Activated naive CD4-positive, alpha-beta T cell (primary cell): ENCODE measurements at places on chromosomes 12 and 14.

DNA sequence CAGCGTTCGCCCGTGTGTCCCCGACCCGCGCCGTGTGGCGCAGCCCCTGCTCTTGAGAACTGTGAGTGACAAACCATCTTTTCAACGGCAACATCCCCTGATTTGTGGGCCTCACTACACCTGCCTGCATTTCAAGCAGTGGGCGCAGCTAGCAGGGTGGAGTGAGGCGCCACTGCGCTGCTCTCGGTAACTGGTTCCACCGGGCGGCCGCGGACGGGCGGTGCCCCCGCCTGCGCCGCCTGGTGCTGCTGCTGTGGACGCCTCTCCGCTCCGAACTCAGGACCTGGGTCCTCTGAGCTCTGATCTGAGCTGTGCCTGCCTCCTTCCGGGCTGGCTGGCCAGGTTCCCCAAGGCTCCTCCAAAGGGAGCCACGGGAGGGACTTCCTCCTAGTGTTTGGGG lies 5.9 kb upstream of the DEGS2 start:
- no peak for DNase-seq

DNA sequence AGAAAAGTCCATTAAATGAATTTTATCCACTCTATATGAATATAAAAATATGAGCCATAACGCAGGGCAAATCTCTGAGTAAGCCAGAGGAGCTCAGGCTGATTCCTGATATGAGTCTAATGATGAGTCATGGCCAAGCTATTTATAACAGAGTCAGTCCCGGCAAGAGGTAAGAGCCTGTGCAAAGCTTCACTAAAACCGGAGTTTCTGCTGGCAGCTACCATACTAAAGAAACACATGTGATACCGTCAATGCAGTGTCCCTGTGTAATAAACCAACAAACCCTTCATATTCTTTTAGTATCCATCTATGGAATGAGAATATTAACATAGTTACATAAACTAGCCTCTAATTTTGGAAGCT lies 319.4 kb downstream of the KCNC2 start:
- no peak for DNase-seq

DNA sequence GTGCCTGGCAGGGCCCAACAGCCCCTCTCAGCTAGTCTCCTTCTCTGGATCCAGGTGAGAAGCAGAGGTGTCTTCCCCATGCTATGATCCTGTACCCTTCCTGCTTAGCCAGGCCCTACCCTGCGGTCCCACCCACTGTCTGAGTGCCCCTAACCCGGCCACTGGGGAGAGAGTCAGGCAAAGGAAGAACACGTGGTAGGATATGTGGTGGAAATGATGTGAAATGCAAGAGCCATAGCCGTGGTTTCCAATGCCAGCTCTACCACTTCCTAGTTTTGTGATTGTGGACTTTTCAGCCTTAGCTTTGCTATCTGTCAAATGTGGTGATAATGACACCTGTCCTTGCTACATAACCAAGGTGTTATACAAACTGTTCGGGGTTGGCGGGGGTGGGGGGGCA lies 15.8 kb downstream of the KRT2 start:
- DNase-seq, result no peak

- DNase-seq, result no peak
These were observed 191.4 kb downstream of the PLCZ1 start for GRCh38 chr12:18546399-18546798.

DNA sequence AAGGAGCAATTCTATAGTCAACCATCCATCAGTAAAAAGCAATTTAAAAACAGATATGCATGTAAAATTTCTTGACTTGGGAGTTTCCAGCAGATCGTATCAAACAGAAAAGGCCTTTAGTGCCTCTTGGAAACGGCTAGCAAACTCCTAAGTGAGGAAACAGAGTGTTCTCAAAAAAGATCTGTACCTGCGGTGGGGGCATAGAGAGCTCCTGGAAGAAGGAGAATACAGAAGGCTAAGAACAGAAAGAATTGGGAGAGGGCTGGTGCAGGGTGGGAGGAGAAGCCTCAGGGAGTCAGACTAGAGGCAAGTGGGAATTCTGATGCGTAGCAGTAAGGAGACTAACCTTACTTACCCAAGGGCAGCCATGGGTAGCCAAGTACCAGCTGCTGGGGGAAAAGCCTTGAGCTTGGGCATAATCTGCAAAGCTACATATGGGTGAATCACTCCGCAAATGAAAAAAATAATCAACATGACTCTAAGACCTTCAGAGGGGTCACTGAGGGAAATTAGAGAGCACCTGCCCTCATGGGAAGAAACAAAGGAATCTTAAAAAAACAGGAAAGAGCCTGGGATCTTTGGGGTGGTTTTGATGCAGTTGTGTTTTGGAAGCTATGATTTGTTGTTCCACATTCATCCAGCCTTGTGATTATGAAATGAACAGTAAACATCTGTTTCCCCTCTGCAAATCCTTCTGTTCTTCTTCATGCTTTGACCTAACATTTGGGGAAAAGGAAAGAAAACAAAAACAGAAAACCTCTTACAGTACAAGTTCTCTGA lies 10.4 kb downstream of the RHOJ start:
- no peak for DNase-seq

GRCh38 chr14:35932659-35933159 lies 106.6 kb downstream of the BRMS1L start:
- no peak for DNase-seq

DNA sequence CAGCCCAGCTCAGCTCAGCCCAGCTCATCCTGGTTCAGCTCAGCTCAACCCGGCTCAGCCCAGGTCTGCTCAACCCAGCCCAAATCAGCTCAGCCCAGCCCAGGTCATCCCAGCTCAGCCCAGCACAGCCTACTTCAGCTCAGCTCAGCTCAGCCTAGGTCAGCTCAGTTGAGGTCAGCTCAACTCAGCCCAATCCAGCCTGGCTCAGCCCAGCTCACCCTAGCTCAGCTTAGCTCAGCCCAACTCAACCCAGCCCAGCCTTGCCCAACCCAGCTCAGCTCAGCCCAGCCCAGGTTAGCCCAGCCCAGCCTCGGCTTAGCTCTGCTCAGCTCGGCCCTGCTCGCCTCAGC lies 332.3 kb downstream of the TMEM121 start:
- no peak for DNase-seq

DNA sequence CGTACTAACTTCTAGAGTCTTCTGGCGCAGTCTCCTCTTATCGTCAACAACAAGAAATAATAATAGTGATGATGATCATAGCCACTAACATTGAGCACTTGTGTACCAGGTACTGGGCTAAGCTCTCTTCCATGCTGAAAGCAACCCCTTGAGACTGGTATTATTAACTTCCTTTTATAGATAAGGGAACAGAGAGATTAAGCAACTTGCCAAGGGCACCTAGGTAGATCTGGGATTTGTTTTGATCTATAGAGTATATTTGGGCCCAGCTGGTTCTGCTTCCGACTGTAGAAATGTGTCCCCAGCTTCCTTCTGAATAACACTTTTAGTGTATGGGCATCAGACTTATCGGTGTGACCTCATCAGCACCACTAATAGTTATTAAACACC lies 1.1 kb upstream of the ZNF219 start:
- no peak for DNase-seq

DNA sequence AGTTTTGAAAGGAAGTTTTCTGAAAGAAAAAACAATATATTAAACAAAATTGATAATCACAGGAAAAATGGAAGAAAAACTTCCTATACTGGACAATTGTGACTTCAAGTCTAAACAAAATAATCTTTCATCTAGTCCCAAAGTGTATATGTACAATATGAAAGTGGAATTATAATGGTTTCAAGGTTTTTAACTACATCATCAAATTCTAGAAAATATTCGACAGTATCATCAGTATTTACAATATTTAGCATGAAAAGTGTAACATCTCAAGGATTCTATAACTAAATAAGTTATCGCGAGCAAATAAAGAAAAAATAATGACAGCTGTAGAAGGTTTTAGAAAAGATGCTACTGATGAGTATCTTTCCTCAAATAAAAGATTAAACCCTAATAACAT lies 310.9 kb upstream of the LRFN5 start:
- no peak for DNase-seq

DNA sequence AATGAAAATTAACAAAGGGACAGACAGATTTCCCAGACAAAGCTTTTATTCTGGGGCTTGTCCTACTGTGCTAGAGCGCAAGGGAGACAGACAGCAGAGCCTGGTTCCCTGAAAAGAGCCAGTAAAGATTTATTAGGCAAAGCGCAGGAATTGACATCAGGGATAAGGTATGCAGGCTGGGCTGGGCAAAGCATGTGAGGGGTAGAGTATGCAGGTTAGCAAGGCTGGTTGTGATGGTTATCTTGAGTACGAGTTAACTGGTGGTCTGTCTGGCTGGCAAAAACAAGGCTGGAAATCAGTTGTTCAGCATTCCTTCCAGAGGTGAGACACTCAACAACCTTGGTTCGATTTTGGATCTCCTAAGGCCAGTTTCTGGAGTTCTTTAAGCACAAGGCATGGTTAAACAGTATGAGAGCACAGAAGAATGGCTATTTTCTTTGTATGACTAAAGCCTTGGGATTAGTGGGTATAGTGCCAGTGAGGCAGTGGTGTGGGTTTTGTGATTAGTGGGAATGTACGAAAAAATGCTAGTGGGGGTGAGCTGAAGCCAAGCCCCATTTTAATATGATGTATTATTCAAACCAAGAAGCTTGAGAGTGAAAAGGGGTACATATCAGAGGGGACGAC lies 30.9 kb downstream of the BTBD7 start:
- DNase-seq, result no peak

GRCh38 chr14:84336433-84336832 lies 1193.5 kb upstream of the FLRT2 start:
- DNase-seq, result no peak

DNA sequence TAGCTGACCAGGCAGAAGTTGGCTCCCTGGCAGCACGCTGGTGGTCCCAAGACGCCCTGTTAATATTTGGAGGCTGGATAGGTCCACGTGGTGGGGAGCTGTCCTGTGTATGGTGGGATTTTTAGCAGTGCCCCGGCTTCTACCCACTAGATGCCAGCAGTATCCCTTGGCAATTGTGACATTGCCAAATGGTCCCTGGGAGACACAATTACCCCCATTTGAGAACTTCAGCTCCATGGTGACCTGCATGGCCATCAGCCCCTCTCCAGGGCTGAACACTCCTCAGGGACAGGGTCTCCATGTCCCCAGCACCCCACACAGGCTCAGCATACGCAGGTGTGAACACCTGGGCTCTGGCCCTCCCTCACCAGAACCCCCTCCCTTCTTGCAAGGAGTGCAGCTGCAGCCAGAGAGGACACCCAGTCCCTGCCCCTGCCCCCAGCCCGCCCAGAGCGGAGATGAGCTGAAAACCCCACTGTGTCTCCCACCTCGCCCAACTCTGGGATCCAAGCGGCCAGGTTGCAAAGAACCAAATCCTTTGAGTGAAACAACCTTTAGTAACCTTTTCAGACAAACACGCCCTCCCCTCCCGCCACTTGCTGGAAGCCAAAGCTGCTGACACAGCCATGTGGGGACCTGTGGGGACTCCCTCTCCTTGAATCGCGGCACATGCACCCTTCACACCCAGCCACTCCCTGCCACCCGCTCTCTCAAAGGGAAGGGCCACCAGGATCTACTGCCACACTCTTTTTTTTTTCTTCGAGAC lies 120.4 kb downstream of the CALM1 start:
- DNase-seq, result no peak

DNA sequence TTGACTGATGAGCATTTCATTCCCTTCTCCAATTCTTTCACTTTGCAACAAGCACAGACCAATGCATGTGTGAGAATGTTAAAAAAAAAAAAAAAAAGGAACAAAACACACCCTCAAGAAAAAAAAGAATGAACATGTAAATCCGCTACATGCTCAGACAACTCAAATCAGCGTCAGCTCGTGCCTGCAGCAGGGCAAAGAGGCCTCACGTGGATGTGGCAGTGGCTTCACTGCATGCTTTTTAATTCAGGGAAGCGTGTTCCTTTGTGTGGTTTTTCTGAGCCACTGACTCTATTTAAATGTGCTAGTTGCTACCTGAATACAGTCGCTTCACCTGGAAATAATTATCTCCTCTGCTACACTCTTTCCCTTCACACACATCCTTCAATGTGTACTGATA lies 55.1 kb downstream of the PPP1R36 start:
- no peak for DNase-seq

GRCh38 chr14:94046696-94047250 lies 20.6 kb downstream of the OTUB2 start:
- no peak for DNase-seq

DNA sequence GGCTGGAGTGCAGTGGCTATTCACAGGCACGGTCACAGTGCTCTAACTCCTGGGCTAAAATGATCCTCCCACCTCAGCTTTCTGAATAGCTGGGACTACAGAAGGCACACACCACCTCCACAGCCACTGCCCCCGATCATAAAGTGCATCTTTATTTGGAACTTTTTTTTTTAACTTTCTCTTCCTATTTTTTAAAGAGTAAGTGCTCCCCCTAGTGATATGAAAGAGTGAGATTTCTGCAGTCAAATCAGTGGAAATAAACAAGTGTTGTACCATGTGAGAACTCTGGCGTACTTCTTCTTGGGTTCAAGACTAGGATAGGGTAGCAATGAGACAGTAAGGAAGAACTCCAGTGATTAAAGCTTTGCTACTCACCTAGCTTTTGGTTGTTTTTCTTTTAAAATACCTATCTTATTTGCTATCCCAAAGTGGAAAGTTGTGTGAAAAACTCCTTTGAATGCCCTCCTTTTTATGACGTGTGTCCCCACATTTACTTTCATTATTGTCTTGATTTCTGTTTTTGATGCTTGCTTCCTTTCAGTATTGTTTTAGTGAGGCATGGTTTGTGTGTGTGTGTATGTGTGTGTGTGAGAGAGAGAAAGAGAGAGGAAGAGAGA lies 6.6 kb downstream of the PPP4R4 start:
- DNase-seq, result no peak

DNA sequence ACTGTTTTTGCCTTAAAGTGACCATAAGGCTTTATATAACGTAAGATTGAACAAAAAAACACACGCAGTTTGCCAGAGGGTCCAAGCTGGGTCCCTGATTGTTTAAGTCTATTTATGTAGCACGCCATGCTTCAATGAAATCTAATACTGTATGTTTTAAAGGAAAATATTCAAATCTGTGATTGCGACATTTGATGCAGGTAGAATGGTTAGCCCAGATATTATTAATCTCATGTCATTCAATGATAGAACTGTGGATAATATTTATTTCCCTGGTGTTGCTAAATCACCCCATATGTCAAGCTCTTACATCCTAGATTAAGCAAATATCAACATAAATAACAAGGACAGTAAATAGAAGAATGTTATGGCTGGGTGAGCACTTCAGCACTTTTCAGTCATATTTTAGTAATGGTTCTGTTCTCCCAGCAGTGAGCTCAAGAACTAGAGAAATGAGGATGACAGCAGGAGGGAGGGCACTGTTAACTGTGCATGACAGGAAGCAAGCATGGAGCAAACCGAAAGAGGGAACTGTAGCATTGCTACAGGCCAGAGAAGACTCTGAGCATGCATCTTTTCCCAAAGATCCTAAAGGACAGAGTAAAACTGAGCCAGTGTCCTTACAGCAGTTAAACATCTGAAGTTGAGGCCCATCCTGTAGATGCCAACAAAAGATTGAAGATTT lies 465.7 kb upstream of the MGAT4C start:
- no peak for DNase-seq
